Stimulated activated CD4-positive, alpha-beta T cell treated with anti-CD3 and anti-CD28 coated beads, Interleukin-4, amount 100 ng/mL, for 1 hour (primary cell): ENCODE measurements at places on chromosomes 4 and X.

DNA sequence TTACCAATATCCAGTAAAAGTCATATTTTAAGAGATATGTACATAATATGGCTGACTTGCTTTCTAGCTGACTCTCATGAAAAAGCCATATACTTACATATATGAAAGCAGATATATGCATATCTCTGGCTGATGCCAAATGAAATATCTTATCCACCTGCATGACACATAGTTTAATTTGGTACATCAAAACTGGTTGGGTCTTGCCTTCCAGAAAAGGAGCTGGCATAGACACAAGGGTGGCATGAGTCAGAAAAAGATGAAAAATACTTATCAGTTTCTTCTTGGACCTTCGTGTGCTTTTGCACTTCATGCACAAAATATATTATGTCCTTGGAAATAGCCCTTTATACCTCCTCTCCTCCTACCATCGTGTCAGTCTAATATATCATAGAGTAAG is 32.1 kb downstream of the TIGD4 start:
- DNase-seq, result no peak

GRCh38 chrX:11766487-11766886 is 8.4 kb downstream of the MSL3 start:
- DNase-seq, result peak; percentile 23

GRCh38 chr4:101710806-101711205 is 79.7 kb upstream of the BANK1 start:
- DNase-seq, result no peak

- no peak for DNase-seq
These were observed 62.4 kb upstream of the WDFY3 start for GRCh38 chr4:85028910-85029309.

- no peak for DNase-seq
These were observed 26.5 kb upstream of the DGKK start for GRCh38 chrX:50497114-50497513.

- no peak for DNase-seq
These were observed 61.8 kb downstream of the HMGB2 start for GRCh38 chr4:173272314-173272713.

GRCh38 chr4:99447513-99447912 is 12.4 kb upstream of the ADH7 start:
- no peak for DNase-seq

- no peak for DNase-seq
These were observed 309.5 kb upstream of the FMR1 start for GRCh38 chrX:147602176-147602696.

DNA sequence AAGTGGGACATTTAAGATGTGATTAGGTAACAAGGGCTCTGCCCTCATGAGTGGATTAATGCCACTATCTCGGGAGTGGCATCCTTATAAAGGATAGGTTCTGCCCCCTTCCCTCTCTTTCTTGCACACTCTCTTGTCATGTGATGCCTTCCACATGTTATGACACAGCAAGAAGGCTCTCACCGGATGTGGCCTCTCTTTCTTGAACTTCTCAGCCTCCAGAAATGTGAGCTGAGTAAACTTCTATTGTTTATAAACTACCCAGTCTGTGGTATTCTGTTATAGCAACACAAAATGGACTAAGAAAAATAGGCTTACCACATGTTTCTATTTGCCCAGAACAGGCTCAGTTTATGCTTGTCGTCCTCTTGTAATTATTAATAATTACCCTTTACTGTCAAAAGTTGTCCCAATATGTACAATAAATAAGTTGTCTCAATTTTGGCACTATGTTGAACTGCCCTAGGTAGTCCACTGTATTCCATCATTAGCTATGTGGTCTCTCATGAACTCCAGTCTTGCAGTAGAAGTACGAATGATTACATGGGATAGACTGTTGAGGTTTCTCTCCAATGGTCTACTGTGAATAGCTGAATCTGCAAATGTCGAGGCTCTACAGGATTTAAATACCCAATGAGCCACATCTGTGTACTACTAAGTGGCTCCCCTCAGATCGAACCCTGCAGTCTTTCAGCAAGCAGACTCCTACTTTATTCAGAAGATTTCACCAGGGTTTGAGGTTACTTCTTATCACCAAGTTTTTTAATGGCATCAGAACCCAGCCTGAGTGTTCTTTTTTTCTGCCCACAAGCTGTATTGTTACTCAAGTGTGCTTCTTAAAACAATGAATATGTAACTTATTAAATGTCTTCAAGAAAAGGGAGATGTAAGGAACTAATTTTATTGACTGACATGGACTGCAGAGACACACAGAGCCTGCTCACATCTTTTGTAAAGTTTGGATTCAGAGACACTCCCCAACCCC is 102.0 kb upstream of the LEF1 start:
- DNase-seq, result no peak

DNA sequence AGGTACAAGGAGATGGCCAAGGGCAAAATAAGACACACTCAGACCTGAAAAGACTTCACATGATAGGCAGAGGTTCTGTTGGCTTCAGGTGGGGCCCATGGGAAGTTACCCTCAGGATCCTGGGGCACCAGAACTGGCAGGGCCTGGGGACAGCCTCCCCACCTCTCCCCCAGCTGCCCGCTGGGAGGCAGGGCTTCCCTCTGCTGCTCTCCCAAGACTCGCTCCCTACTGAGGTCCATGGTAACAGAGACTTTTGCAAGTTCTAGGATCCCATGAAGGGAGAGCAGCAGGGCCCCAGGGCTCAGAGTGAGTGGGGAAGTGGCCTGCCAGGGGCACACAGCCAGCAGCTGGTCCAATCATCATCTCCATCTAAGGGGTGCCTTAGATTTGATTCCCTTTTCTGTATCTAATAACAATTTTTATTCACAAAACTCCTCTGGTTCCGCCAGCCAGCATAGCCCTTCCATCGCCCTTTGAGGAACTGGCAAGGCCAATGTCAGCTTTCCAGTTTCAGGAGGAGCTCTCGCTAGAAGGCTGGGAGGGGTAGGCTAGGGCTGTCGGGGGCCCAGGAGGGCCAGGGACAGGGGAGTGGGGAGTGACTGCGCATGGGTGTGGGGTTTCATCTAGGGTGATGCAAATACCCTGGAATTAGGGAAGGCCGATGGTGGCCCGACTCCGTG is 78.2 kb downstream of the SLC2A9 start:
- no peak for DNase-seq

GRCh38 chr4:5477613-5478012 is 230.7 kb downstream of the EVC2 start:
- DNase-seq, result no peak

- DNase-seq, result no peak
These were observed 168.7 kb upstream of the PPP1R2C start for GRCh38 chrX:42946544-42947194.

- DNase-seq, result no peak
These were observed 987.2 kb downstream of the PDHA2 start for GRCh38 chr4:96827086-96827485.

DNA sequence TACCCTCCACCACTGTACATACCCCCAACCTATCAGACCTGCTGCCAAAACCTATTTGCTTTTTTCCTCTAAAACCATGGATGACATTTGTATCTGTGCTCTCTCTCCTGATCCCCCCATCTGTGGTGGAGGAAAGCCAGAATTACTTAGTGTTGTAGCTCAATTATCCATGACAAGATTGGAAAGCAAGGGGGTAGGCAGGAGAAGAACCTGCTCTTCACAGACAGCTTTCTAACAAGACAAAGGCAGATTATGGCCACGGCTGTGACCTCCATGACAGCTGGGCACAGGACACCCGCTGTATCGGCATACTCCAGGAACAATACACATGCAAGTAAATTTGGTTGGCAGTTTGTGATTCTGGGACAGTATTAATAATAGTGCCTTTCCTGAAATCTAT is 186.7 kb downstream of the ENOX2 start:
- DNase-seq, result no peak

- no peak for DNase-seq
These were observed 367.3 kb downstream of the GRIA2 start for GRCh38 chr4:157587681-157588423.

- no peak for DNase-seq
These were observed 105.0 kb downstream of the PALLD start for GRCh38 chr4:168601899-168602298.

DNA sequence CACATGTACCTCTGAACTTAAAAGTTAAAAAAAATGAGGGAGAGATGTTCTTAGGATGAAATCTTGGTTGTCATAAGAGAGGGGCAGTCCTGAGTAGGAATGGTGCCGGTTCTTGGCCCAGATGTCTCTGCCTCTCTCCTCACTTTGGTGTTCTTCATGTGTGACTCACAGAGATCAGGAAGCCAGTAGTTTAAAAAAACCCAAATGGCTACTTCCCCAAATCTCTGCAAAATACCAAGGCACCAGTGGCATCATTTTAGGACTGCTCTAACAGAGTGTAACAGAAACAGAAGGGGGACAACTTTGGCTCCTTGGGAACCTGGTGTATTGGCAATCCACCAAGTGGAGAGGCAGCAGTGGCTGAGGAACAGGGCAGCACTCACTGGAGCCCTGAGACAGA is 116.8 kb downstream of the SCD5 start:
- no peak for DNase-seq

- DNase-seq, result no peak
These were observed 4.6 kb upstream of the PKD2 start for GRCh38 chr4:88002786-88003185.

DNA sequence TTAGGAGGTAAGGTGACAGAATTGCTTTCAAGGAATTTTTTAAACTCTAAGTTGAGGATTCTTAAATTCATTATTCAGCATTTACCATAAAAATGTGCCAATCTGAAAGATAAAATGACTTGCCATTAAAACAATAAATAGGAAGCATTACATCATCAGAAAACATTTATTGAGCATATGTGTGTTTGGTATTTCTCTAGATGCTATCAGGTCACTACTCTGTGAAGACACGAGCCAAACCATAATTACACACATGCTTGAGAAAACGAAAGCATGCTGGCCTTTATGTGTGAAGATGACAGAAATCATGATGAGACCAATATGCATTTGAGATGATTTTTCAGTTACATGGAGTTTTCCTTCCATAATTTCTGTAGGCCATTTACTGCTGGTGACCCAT is 12.3 kb upstream of the IL21 start:
- no peak for DNase-seq

- no peak for DNase-seq
These were observed 148.7 kb downstream of the RELL1 start for GRCh38 chr4:37537484-37537883.

GRCh38 chr4:71411981-71412380 is 73.2 kb downstream of the SLC4A4 start:
- no peak for DNase-seq
